ENCODE measurements at places on chromosomes 2 and 18. TPM values are rescaled to one million over a fixed set of nuclear protein-coding genes. Genes with fewer than 3 reads are reported as not detected.

APLF gene
- 4.4 TPM for total RNA-seq

SH2D6 gene
- total RNA-seq, result not detected

COPS7B gene
- total RNA-seq, result 21.8 TPM

PDCD1 gene
- total RNA-seq, result not detected

VWA3B gene
- not detected for total RNA-seq

ANTXR1 gene
- 69.7 TPM for total RNA-seq

AP1S3 gene
- total RNA-seq, result 3.2 TPM

ID2 gene
- 84.3 TPM for total RNA-seq

AQP12A gene
- not detected for total RNA-seq

MORN2 gene
- 72.8 TPM for total RNA-seq

ALPI gene
- total RNA-seq, result not detected

CLK1 gene
- total RNA-seq, result 78.1 TPM

GKN2 gene
- total RNA-seq, result not detected

CD8B gene
- not detected for total RNA-seq

All from RPMI7951 (cell line).